ENCODE measurements at places on chromosomes 13 and 19.

DNA sequence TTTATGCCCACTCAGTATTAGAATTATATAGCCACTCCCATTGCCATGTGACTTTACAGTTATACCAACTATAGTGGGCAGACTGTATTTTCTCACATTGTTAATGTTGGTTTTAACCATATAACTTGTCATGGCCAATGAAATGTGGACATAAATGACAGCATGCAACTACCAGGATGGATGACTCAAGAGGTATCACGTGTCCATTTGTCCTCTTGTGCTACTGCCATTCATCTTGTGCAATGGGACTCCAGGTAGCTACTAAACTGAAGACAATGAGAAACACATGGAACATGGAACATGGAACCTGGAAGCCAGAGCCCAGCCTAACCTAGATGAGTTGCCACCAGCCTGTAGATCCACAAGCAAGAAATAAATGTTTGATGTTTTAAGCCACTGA is 242.7 kb upstream of the IPO5 start:
- DNase-seq = no peak
- no peaks in the 10 kb centered on the region for H3K36me3 ChIP-seq
- no peak overlapping the region for H3K27ac ChIP-seq

- no peak for DNase-seq
- no peak overlapping the region for H3K4me3 ChIP-seq
- peaks cover 38% of the 10 kb centered on the region for H3K36me3 ChIP-seq
- H3K27me3 ChIP-seq = no peaks in the 10 kb centered on the region
- peak overlapping the region; percentile 41 for H3K27ac ChIP-seq
These were observed 6.2 kb upstream of the PRKCG start for GRCh38 chr19:53875602-53876325.

GRCh38 chr19:15463861-15464371 is 428 bp downstream of the RASAL3 start:
- no peak for DNase-seq
- no peak overlapping the region for H3K27ac ChIP-seq
- H3K4me1 ChIP-seq = no peaks in the 10 kb centered on the region
- peaks cover 20% of the 10 kb centered on the region for H3K27me3 ChIP-seq
- no peak overlapping the region for H3K4me3 ChIP-seq

DNA sequence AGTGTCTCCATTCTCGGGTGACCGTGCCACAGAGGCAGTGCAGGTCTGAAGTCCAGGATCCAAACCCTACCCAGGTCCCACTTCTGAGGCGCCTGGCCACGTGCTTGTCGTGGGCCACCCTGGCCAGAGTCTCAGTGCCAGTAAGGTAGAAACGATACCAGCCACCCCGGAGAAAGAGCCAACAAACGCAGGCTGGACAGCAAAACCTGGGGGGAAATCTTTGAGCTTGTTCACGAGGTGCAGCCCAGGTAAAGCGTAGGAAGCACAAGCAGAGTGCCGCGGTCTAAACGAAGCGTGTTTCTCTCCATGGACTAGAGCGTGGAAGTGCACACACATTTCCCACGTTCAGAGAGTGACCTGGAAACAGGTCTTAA is 95.6 kb downstream of the ATP11A start:
- no peak overlapping the region for H3K4me3 ChIP-seq
- H3K4me1 ChIP-seq = peaks cover 2% of the 10 kb centered on the region
- H3K36me3 ChIP-seq = peaks cover 4% of the 10 kb centered on the region
- no peak overlapping the region for H3K27ac ChIP-seq
- no peaks in the 10 kb centered on the region for H3K27me3 ChIP-seq

- no peaks in the 10 kb centered on the region for H3K27me3 ChIP-seq
- H3K4me3 ChIP-seq = no peak overlapping the region
- H3K27ac ChIP-seq = no peak overlapping the region
- peaks cover 6% of the 10 kb centered on the region for H3K4me1 ChIP-seq
These were observed 3.9 kb upstream of the ZNF460 start for GRCh38 chr19:57276430-57276829.

- peaks cover 15% of the 10 kb centered on the region for H3K27me3 ChIP-seq
- DNase-seq = no peak
- H3K4me1 ChIP-seq = peaks cover 2% of the 10 kb centered on the region
- no peaks in the 10 kb centered on the region for H3K36me3 ChIP-seq
These were observed 20.5 kb downstream of the IQCN start for GRCh38 chr19:18253716-18254115.

- no peak overlapping the region for H3K4me3 ChIP-seq
- peaks cover 3% of the 10 kb centered on the region for H3K27me3 ChIP-seq
- no peak for DNase-seq
- H3K36me3 ChIP-seq = no peaks in the 10 kb centered on the region
- no peak overlapping the region for H3K27ac ChIP-seq
These were observed 783.3 kb upstream of the ATXN8OS start for GRCh38 chr13:69324090-69324886.

GRCh38 chr13:67643516-67644055 is 413.4 kb upstream of the PCDH9 start:
- no peak overlapping the region for H3K4me3 ChIP-seq
- H3K4me1 ChIP-seq = no peaks in the 10 kb centered on the region
- H3K27me3 ChIP-seq = no peaks in the 10 kb centered on the region
- no peaks in the 10 kb centered on the region for H3K36me3 ChIP-seq

DNA sequence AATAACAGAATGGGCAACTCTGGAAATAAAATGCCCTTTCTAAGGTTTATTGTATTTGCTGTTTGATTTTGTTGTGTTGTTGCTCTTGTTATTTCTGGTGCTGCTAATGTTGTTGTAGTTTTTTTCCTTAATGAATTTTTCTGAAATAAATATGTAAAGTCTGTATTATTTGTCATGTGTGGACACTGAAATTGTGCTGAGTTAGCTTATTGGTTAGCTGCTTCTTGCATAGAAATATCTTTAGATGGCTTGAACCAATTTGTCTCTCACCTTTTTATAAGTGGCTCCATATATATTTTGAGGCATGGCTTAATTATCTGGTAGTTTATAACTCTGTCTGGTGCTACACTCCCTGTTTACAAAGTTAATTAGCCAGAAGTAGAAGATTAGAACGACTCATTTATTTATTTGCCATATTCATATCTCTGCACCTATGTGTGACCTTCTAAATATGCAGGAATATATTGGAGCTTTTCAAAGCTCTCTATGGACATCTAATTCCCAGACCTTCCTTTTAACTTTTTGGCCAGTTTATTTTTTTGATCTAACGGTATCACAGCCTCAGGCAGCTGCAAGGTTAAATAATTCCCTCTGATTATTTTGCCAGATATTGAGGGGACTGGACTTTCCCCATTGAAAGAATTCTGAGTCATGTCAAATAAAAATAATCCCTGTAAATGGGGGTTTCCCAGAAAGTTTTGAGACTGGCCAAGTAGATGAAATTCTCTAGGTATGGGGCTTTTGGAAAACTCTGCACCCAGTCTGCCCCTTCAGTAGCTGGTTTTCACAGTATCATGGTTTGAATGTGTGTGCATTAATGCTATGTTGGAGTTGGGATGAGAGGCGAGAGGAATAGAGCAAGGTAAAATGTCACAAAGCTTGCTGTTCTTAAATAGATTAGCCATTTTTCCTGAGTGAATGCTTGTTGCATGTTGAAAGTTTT is 1331.7 kb upstream of the MIR17HG start:
- no peak for DNase-seq
- H3K27ac ChIP-seq = no peak overlapping the region
- no peak overlapping the region for H3K4me3 ChIP-seq

GRCh38 chr13:73803997-73804396 is 330.2 kb downstream of the KLF12 start:
- peaks cover 36% of the 10 kb centered on the region for H3K4me1 ChIP-seq
- peaks cover under 1% of the 10 kb centered on the region for H3K36me3 ChIP-seq
- H3K27ac ChIP-seq = no peak overlapping the region
- H3K4me3 ChIP-seq = no peak overlapping the region
- no peak for DNase-seq
- H3K27me3 ChIP-seq = no peaks in the 10 kb centered on the region

DNA sequence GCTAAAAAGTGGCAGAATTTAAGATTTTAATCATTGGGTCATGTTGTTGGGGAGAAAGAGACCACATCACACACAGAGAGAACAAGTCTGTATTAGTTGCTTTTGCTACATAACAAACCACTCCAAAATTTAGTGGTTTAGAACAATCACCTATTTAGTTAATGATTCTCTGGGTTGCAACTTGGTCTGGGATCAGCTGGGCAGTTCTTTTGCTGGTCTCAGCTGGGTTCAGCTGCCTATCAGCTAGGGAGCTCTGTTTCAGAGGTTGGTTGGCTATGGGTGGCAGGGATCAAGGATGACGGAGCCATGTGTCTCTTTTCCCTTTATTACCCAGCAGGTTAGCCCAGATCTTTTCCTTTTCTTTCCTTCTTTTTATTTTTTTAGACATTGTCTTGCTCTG is 8.9 kb downstream of the PINLYP start:
- H3K4me3 ChIP-seq = no peak overlapping the region
- peaks cover 12% of the 10 kb centered on the region for H3K36me3 ChIP-seq
- H3K27me3 ChIP-seq = no peaks in the 10 kb centered on the region
- peak overlapping the region; percentile 28 for H3K27ac ChIP-seq

DNA sequence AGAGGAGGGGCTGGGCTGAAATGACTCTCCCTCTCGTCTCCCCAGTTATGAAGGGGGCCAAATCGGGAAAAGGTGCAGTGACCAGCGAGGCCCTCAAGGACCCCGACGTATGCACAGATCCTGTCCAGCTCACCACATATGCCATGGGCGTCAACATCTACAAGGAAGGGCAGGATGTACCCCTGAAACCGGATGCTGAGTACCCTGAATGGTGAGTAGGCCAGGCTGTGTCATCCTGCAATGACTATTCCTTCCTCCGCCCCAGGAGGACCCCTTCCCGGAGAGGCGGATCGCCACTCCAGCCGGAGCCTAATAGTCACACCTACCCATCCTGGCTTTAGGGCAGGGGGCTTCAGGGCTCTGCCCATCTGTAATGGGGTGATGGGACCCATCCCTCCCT is 2.6 kb downstream of the MRPL54 start:
- peaks cover 19% of the 10 kb centered on the region for H3K4me1 ChIP-seq
- no peak for DNase-seq
- no peaks in the 10 kb centered on the region for H3K27me3 ChIP-seq
- peaks cover 10% of the 10 kb centered on the region for H3K36me3 ChIP-seq
- no peak overlapping the region for H3K4me3 ChIP-seq
- no peak overlapping the region for H3K27ac ChIP-seq
